ENCODE measurements at places on chromosomes 7 and 10. TPM values are rescaled to one million over a fixed set of nuclear protein-coding genes. Genes with fewer than 3 reads are reported as not detected.

Gene SCD
- total RNA-seq = 1.7 TPM

Gene ELFN1
- total RNA-seq = not detected

Gene TMEM130
- not detected for total RNA-seq

Gene TRIM50
- total RNA-seq = 0.17 TPM

Gene LRRC17
- not detected for total RNA-seq

Gene CYP26C1
- 0.14 TPM for total RNA-seq

Gene SPDYE18
- total RNA-seq = 1.8 TPM

Gene WNT2
- not detected for total RNA-seq

Gene LEP
- not detected for total RNA-seq

Gene FOXI2
- total RNA-seq = not detected

Gene ARMC3
- total RNA-seq = not detected

Gene CPVL
- total RNA-seq = 3.8 TPM

Gene CREB5
- 0.19 TPM for total RNA-seq

Gene FAM13C
- not detected for total RNA-seq

Gene TFPI2
- not detected for total RNA-seq

Gene AKR1C2
- total RNA-seq = not detected

Gene HECTD2
- 1.0 TPM for total RNA-seq

Gene RASSF4
- total RNA-seq = 1.4 TPM

Gene CTTNBP2
- total RNA-seq = not detected

Gene GCK
- total RNA-seq = 0.47 TPM

Gene HHEX
- 0.96 TPM for total RNA-seq

Gene CPA2
- total RNA-seq = not detected

Gene SEC23IP
- total RNA-seq = 18.1 TPM

Gene HOXA11
- not detected for total RNA-seq

Gene ANKIB1
- total RNA-seq = 60.0 TPM

Gene DNAJC12
- not detected for total RNA-seq

Gene DPCD
- 0.96 TPM for total RNA-seq

Gene ENTPD7
- 1.1 TPM for total RNA-seq

Gene EBLN1
- not detected for total RNA-seq

Gene USP6NL
- 5.6 TPM for total RNA-seq

Gene CASTOR2
- 3.1 TPM for total RNA-seq

Gene PAX4
- not detected for total RNA-seq

Gene TYW1
- total RNA-seq = 23.7 TPM

Gene NUDT5
- 13.5 TPM for total RNA-seq

Gene SPOCK2
- 998 TPM for total RNA-seq

Gene DLX6
- not detected for total RNA-seq

Gene STEAP4
- total RNA-seq = not detected

Gene CRHR2
- total RNA-seq = not detected

Gene OR9A2
- total RNA-seq = not detected

Gene PDE1C
- total RNA-seq = not detected

Gene FIS1
- total RNA-seq = 81.2 TPM

Gene AGAP9
- total RNA-seq = 6.5 TPM

Gene WDFY4
- total RNA-seq = 1.3 TPM

Gene MMD2
- total RNA-seq = not detected

Gene PDE6C
- total RNA-seq = not detected

Gene HKDC1
- total RNA-seq = 3.1 TPM

Gene IL6
- total RNA-seq = not detected

Gene TUBB8
- total RNA-seq = not detected

Gene ZDHHC6
- 39.9 TPM for total RNA-seq

Gene RELN
- not detected for total RNA-seq

Gene FZD1
- total RNA-seq = 0.28 TPM

Gene TECPR1
- total RNA-seq = 85.9 TPM

Gene GRID2IP
- 0.36 TPM for total RNA-seq

Gene MNX1
- total RNA-seq = 0.14 TPM

Gene LRGUK
- total RNA-seq = 0.20 TPM

Data from CD4-positive, alpha-beta T cell (primary cell).